ENCODE measurements at places on chromosomes 2 and 18. TPM values are rescaled to one million over a fixed set of nuclear protein-coding genes. Genes with fewer than 3 reads are reported as not detected.

Gene MGAT4A
- 8.0 TPM for total RNA-seq

Gene CRYGC
- total RNA-seq = not detected

- DNase-seq = no peak
These were observed 179.9 kb downstream of the RPIA start for GRCh38 chr2:88871336-88871735.

DNA sequence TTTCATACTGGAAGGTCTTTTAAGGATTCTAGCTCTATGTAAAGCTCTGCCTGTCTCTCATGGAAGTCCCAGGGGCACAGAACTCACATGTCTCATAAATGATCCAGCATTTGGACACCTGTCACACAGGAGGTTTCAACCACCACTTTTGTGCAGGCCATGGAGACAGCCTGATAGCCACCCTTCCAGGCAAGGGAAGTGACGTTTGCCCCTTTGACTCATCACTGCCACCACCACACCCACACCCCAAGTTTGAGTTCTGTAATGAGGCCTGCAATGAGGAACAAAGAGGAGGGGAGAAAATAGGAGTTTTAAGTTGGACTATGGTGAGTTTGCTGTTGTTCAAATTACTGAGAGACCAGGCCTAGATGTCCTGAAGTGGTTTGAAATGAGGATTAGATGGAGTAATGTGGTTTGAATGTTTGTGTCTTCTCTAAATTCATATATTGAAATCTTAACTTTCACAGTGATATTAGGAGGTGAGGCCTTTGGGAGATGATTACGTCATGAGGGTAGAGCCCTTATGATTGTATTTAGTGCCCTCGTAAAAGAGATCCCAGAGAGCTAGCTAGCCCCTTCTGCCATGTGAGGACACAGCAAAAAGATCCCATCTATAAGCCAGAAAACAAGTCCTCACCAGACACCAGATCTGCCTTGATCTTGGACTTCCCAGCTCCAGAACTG is 175.3 kb upstream of the EPHA4 start:
- DNase-seq = no peak

GRCh38 chr18:13137670-13138419 is 80.7 kb upstream of the LDLRAD4 start:
- no peak for DNase-seq

DNA sequence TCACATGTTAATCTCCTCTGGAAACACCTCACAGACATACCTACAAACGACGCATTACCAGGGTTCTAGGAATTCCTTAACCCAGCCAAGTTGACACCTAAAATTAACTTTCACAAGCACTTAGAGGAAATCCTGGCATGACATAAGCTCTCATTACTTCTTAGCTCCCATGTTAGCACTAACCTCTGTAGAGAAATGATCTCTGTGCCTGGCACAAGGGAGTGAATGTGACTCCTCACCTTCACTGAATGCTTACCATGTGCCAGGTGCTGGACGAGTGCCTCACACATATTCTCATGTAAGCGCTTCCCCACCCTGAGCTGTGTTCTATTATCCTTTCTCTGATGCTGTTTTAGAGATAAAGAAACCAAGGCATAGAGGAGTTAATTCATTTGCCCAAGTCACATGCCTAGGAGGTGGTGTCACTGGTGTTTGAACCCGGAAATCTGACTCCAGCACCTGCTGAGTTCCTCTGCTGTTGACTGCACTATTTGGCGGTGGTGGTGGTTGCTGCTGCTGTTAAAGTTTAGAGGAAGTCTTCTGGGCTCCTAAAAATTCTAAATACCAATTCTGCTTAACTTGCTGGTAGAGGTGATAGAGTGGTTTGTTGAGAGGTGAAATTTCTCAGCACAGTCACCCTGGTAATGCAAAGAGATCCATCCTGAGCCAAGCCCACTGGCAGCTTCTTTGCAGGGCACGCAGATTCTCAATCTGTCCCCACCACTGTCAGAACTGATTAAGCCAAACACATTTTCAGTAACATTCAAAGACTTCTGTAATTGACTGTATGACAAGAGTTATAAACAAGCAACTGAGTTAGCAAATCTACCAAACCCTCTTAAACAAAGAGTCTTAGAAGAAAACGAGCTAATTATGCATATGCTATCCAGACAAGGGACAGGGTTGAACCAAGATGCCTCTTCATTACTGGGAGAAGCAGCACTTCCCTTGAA is 200.3 kb downstream of the CMPK2 start:
- DNase-seq = no peak
